ENCODE measurements at places on chromosomes 4 and X.

DNA sequence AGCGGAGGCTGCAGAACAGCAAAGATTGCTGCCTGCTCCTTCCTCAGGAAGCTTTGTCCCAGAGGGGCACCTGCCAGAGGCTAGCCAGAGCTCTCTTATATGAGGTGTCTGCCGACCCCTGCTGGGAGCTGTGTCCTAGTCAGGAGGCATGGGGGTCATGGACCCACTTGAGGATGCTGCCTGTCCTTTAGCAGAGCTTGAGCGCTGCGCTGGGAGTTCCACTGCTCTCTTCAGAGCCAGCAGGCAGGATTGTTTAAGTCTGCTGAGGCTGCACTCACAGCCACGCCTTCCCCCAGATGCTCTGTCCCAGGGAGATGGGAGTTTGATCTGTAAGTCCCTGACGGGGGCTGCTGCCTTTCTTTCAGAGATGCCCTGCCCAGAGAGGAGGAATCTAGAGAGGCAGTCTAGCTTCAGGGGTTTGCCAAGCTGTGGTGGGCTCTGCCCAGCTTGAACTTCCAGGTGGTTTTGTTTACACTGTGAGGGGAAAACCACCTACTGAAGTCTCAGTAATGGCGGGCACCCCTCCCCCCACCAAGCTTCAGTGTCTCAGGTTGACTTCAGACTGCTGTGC, 10.9 kb downstream of the DCK start:
- peak; percentile 45 for DNase-seq

DNA sequence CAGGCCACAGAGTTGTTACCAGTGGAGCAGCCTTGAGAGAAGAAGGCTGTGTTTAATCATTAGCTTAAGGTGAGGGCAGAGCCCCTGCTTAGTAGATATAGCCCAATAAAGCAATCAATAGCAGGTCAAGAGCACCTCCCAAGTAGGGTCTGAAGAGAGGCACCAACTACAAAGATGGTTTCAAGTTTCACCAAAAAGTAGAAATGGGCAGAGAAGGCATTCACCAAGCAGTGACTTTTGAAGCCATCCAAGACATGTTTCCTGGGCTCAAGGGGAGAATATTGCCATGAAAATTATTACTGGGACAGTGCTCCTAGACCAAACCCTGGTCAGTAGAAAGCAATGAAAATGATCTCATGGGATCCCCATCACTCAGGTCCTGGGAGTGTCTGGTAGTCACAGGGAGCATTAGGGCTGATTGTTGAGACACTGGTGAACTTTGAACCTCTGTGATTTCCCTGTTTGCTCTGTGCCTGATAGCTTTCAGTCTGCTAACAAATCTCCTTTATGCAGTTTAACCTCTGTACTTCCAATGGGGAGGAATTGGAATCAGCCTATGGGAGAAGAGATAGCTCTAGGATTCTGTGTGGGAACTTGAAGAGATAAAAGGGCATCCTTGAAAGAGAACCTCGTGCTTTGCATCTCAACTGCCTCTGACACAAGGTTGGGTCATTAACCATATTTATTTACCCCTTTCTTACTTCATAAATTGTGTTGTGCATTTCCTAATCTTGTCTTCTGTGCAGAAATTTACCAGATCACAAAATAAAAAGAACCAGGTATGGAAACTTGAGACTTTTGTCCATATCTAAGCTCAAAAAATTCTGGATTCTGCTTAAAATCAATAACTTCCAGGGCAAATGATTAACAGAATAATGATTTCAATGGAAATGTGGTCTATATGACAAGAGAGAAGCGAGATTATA, 9.3 kb upstream of the OTC start:
- no peak for DNase-seq

DNA sequence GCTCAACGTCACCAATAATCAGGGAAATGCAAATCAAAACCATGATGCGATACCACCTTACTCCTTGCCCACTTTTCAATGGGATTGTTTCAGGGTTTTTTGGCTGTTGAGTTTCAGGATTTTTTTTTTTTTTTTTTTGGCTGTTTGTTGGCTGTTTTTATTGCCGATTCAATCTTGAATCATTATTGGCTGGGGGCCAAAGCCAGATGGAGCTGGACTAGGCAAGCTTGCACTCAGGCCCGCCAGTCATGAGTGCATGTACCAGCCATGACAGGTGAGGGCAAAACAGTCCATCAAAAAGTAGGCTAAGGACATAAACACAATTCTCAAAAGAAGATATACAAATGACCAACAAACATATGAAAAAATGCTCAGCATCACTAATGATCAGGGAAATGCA, 13.3 kb downstream of the YIPF7 start:
- DNase-seq, result no peak

DNA sequence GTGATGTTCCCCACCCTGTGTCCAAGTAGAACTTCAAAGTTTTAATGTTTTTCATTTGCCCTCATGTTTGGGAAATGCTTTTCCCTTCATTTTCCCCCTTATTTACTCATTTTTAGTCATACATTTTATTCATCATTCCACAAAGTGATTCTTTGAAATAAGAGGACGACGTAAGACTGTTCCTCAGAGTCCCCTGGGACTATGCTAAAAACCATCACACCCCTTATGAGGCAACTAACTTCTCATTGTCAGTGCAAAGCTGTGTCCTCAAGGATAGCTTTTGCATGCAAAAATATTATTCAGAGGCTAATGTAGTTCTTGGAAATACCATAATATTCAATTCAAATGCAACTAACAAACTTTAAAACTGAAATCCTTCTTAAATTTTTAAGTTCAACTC, 14.8 kb upstream of the ADGRG2 start:
- DNase-seq, result no peak

- no peak for DNase-seq
Measured at GRCh38 chr4:21768349-21769310, 179.9 kb downstream of the KCNIP4 start.

DNA sequence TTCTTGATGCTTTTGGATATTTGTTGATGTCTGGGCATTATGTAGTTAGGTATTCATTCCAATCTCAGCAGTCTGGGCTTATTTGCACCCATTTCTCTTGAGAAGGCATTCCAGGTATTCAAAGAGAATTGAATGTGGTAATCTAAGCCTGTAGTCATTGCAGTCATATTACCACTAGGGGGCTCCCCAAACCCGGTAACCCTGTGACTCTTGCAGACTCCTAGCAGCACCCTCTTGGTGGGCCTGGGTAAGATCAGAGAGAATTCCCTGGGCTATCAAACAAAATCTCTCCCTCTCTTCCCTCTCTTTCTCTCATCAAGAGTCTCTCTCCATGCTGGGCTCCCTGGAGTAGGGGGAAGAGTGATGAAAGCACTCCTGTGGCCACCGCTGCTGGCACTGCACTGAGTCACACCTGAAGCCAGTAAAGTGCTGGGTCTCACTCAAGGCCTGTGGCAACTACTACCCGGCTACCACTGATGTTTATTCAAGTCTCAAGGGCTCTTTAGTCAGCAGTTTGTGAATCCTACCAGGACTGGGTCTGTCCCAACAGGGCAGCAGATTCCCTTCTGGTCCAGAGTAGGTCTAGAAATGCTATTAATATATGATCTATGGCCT, 187.7 kb upstream of the NUDT10 start:
- peak; percentile 21 for DNase-seq

DNA sequence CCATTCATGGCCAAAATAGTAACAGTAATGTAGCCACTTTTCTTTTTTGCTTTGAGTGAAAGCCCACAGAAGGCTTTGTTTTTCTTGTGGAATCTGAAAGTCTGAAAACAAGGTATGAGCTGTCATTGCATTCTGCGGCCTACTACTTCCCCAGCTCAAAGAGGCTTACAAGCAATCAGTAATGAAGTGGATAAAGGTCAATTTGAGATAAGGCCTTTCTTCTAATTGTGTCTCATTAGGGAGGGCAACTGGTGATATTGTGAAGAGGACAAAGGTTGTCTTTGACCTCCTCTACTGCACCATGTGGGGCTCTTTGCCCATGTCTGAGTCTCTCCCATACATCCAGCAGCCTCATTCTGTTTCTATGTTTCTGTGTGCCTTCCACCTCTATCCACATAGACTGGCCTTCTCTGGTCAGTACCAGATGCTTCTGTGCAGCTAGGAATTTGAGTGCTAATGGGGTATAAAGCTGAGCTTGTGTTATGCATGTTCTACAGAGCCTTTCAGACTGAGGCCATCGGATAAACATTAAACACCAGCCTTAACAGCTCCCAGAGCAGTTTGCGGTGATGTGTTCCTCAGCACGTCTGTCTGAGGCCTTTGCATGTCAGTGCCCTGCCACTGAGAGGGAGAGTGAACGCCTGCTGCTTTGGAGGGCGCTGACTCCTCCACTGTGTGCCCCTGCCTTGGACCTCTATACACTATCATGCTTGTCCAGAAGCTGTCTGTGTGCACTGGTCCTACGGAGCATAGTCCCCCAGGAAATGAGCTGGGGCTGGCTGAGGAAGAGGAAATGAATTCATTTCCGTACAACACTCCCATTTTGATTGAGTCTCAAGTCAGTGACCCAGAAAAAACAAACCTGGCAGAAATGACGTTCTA, 80.2 kb downstream of the SH2D1A start:
- no peak for DNase-seq

DNA sequence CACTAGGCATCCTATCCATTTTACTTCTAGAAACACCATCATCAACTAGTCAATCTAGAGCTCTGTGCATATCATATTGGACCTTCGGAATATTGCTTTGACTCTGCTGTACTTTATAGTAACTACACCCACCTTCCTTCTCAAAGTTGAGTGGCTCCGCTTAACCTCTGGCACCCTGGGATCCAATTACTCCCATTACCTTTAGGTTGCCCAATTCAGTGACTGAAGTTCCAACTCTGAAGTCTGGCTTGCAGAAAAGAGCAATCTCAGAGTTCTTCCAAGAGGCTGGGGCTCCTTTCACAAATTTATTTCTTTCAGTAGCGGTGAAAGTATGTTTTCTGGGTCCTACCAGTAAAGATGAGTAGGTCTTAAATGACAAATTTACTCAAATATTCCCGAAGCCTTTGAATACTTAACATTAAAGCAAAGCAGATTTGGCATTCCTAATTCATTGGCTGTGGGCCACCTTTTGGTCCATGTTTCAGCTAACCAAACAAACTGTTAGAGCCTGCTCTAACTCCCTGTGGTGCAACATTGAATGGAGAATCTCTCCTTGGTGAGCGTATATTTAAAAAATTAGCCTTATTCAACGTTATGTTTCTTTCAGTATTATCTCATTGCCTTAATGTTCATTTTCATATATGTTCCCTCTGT, 1215.8 kb downstream of the RAPGEF2 start:
- no peak for DNase-seq

GRCh38 chrX:105567082-105567481, 255.3 kb upstream of the NRK start:
- DNase-seq, result no peak

GRCh38 chr4:40562681-40563080, 67.0 kb downstream of the RBM47 start:
- DNase-seq, result no peak

GRCh38 chr4:125104616-125105015, 210.1 kb upstream of the FAT4 start:
- no peak for DNase-seq

Measured in activated CD4-positive, alpha-beta memory T cell treated with anti-CD3 and anti-CD28 coated beads, Interleukin-2, amount 10 ng/mL, durations not matched to agents 7 days and 5 days (primary cell).